Right renal cortex interstitium (tissue), 3 donors: ENCODE measurements at places on chromosomes 5 and 9. TPM values are rescaled to one million over a fixed set of nuclear protein-coding genes. Genes with fewer than 3 reads are reported as not detected.

- DNase-seq: peak; percentile 14
These were observed 52.6 kb downstream of the TENT4A start for GRCh38 chr5:6765612-6766525.

DNA sequence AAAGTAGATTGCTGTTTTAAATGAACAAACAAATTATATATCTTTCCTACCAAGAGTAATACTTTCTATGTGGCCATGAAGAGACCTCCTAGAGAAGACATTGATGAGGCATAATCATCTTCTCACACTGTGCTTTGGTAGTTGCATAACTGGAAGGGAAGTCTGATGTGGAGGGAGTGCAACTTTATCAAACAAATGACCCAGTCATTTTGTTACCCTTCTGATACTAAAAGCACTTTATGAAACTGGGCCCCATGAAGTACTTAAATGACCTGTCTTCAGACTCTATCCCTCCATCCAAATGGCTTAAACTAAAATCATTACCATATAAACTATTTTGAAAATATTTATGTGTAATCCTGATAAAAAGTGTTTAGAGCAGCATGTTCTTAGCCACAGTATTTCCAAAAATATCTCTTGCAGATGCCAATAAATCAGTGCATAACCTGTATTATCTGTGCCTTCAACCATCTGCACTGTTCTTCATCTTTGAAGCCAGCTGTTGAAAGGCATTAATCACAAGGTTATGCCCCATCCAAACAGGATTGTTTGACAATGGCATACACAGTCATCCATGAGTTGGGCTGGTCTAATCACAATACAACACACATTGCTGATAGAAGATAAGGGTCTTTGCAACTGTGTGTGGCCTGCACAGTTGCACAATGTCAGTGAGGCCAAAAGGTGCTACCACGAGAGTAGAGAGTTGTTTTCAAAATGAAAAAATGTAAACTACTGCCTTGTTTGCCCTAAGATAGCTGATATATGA lies 31.9 kb upstream of the MIER3 start:
- DNase-seq: no peak

DNA sequence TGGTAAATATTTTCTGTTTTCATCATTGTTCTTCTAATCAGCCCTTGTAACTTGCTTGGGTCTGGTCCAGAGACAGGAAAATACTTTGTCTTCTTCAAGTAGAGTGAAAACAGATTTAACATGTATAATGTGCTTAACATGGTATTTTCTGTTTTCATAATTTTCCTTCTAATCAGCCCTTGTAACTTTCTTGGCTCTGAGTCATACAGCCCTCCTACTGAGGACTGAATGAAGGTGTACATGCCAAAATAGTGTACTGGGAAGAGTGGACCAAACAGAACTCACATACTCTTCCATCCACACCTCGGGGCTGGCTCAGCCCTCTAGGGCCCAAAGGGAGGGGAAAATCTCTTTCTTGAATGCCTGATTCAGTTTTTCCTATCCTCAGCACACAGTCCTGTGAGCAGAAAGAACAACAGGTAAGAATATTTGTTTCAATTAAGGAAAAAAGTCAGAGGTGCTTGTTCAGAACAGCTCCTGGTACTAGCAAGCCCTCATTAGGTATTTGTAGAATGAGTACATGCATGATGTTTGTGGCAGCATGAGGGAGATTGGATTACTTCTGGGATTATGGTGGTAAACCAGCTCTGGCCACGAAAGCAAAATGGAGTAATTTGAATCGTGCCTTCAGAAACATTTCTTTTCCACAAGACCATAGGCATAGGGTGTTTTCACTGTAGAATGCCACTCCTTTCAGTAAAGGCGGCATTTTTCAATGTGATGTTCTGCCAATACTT lies 24.2 kb upstream of the MACIR start:
- no peak for DNase-seq

GRCh38 chr5:54644226-54644625 lies 126.7 kb downstream of the SNX18 start:
- DNase-seq: no peak

DNA sequence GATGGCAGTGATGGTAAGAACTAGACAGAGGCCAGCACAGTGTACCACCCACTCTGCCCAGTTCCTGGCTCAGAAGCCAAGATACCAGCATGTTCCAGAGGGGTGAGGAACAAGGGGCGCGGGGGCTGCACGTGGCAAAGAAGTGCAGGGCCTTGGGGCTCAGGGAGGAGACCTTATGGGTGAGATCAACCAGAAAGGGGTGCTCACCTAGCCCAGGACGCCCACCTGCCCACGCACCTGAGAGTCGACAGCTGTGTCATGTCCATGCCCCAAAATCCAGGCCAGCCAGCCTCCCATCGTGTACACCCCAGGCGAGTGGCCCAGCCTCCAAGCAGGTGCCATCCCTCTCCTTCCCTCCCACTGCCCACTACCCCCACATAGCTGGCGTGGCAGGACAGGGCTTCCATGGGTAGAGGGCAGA lies 34.9 kb downstream of the BICD2 start:
- no peak for DNase-seq

DNA sequence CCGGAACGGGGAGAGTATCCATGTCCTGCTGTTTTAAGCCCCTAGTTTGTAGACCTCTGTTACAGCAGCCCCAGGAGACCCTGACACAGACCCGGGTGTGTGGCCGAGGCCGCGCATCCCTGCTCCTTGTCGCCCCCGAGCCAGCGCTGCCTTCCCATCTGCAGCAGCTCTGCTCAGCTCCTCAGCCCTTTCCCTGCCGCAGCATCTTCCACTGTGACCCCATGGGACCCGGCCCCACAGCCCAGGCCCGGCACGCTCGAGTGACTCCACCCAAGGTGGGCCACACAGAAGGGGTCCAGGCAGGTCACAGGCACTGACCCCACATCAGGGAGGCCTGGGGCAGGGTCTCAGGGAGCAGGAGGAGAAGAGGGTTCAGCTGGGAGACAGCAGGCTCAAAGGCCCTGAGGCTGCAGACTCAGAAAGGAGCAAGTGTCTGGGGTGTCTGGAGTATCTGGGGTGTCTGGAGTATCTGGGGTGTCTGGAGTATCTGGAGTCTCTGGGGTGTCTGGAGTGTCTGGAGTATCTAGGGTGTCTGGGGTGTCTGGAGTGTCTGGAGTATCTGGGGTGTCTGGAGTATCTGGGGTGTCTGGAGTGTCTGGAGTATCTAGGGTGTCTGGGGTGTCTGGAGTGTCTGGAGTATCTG lies 31.2 kb downstream of the LHX3 start:
- no peak for DNase-seq

DNA sequence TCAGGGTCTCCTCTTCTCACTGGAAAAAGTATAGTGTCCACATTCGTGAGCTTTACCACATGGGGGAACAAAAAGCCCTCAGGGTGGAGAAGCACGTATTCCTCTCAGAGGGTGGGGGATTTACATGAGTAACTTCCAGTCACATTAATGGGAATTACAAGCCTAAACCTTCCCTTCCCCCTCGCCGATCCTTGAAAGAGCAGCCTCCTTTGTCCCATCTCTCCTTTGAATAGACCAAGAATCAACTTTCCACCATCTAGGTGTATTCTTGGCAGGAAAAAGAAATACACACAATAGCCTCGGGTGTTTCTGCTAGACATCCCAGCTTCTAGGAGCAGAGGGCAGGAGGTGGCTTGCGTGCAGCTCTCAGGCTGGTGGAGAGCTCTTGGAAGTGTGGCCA lies 144.4 kb downstream of the ZNF462 start:
- no peak for DNase-seq

- DNase-seq: no peak
These were observed 25.9 kb upstream of the DAPK1 start for GRCh38 chr9:87471746-87472145.

The PIP5K1B gene
- 8.5 TPM for polyA plus RNA-seq

The CCNO gene
- 6.9 TPM for polyA plus RNA-seq

The ADGRD2 gene
- polyA plus RNA-seq: not detected

The F2RL2 gene
- polyA plus RNA-seq: 0.44 TPM
